ENCODE measurements at places on chromosomes 2 and 18.

DNA sequence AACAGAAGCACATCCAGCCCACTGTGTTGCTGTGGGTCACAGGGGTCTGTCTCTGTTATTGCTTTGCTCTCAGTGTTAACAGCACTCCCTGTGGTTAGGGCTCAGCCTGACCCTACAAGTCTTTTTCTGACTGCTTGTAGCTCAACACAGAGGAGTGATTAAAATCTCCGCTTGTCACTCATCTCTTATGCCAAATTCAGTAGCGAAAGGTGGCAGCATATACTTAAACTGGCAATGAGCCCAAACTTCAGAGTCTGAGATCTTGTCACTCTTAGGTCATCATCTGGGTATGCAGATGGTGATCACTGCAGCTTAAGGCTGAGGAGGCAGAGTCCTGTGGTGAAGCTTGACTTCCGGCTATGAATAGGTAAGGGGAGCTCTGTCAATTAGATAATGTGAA, 63.3 kb upstream of the CSRNP3 start:
- DNase-seq: peak; percentile 64

- no peak for DNase-seq
These were observed 16.3 kb upstream of the HPCAL1 start for GRCh38 chr2:10286216-10287037.

DNA sequence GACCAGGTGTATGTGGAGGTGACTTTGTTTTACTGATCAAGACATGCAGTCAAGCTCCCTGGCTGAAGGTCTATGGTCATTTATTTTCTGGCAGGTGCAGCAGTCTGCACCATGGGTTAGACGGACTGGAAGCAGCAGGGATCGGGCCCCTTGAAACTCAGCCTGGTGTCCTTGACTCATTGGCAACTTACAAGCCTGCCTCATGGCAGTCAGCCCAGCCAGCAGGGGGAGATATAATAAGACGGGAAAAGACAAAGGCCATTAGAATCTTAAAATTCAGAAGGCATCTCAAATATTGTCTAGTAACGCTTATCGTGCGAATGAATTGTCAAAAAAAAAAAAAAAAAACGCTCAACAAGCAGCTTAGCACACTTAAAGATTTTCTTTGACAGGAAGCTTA, 308.2 kb downstream of the EN1 start:
- peak; percentile 78 for DNase-seq

GRCh38 chr2:60989259-60989658, 28.3 kb upstream of the PEX13 start:
- DNase-seq: no peak

- DNase-seq: no peak
These were observed 16.1 kb upstream of the DPP4 start for GRCh38 chr2:162090109-162090508.
